ENCODE measurements at places on chromosomes 16 and 17. TPM values are rescaled to one million over a fixed set of nuclear protein-coding genes. Genes with fewer than 3 reads are reported as not detected.

The DHRS7C gene
- total RNA-seq = not detected

GRCh38 chr17:4795168-4795567, 796 bp upstream of the PSMB6 start:
- H3K27me3 ChIP-seq = no peaks in the 10 kb centered on the region
- DNase-seq = no peak
- peaks cover 18% of the 10 kb centered on the region for H3K4me1 ChIP-seq
- peak overlapping the region; percentile 79 for H3K27ac ChIP-seq
- no peak overlapping the region for H3K4me3 ChIP-seq

- H3K4me3 ChIP-seq = no peak overlapping the region
- H3K27ac ChIP-seq = no peak overlapping the region
- H3K27me3 ChIP-seq = no peaks in the 10 kb centered on the region
- no peaks in the 10 kb centered on the region for H3K4me1 ChIP-seq
Observed at GRCh38 chr16:25097276-25097975, 14.1 kb upstream of the LCMT1 start.

- H3K36me3 ChIP-seq = no peaks in the 10 kb centered on the region
- no peak overlapping the region for H3K4me3 ChIP-seq
- no peak overlapping the region for H3K27ac ChIP-seq
- H3K4me1 ChIP-seq = no peaks in the 10 kb centered on the region
- no peak for DNase-seq
- H3K27me3 ChIP-seq = no peaks in the 10 kb centered on the region
Observed at GRCh38 chr16:48955837-48956236, 325.8 kb downstream of the CBLN1 start.

GRCh38 chr17:61310590-61310989, 89.1 kb upstream of the TBX2 start:
- no peak for DNase-seq
- no peaks in the 10 kb centered on the region for H3K27me3 ChIP-seq
- H3K27ac ChIP-seq = peak overlapping the region; percentile 11
- H3K4me1 ChIP-seq = peaks cover 18% of the 10 kb centered on the region
- H3K36me3 ChIP-seq = no peaks in the 10 kb centered on the region

DNA sequence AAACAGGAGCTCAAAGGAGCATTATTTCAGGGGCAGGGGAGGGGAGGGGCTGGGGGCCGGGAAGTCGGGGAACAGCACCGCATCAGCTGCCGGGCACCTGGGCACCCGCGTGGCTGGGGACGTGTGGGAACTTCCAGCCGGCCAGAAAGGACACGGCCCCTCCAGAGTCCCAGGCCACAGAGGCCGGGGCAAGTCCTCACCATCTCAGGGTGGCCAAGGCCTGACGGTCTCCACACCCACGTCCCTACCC, 1.1 kb downstream of the PGAP6 start:
- H3K36me3 ChIP-seq = no peaks in the 10 kb centered on the region
- H3K27ac ChIP-seq = peak overlapping the region; percentile 80
- DNase-seq = no peak
- H3K4me3 ChIP-seq = peak overlapping the region; percentile 99

The SLC13A2 gene
- 95.0 TPM for total RNA-seq

GRCh38 chr17:64920026-64920418, 744 bp upstream of the LRRC37A3 start:
- H3K4me1 ChIP-seq = peaks cover 10% of the 10 kb centered on the region
- no peaks in the 10 kb centered on the region for H3K27me3 ChIP-seq
- peak overlapping the region; percentile 95 for H3K27ac ChIP-seq
- peak overlapping the region; percentile 68 for H3K4me3 ChIP-seq
- H3K36me3 ChIP-seq = no peaks in the 10 kb centered on the region

- H3K4me1 ChIP-seq = no peaks in the 10 kb centered on the region
- DNase-seq = no peak
- H3K36me3 ChIP-seq = no peaks in the 10 kb centered on the region
- peak overlapping the region; percentile 58 for H3K27ac ChIP-seq
Observed at GRCh38 chr17:4100883-4101756, 41.7 kb downstream of the ZZEF1 start.

The GAS2L2 gene
- not detected for total RNA-seq

GRCh38 chr16:2511996-2512734, 1.6 kb upstream of the ATP6V0C start:
- peaks cover 38% of the 10 kb centered on the region for H3K4me1 ChIP-seq
- H3K27ac ChIP-seq = peak overlapping the region; percentile 98
- H3K4me3 ChIP-seq = no peak overlapping the region
- no peaks in the 10 kb centered on the region for H3K27me3 ChIP-seq
- DNase-seq = no peak

DNA sequence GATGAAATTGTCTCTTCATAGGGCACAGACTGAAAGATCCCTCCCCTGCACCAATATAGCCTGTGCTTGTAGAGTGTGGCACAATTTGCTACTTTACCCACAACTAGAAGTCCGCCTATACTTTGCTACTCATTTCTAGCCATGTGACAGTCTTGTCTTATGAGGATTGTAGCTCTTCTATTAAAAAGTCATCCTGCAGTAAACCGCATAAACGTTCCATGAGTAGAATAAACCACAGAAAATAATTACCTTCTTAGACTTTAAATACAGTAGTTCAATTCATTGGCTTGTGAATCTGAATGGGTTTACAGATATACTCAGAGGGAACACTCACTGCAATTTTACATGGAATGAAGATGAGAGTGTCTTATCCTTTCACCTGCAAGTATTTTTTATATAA, 4.4 kb downstream of the KRT27 start:
- no peak overlapping the region for H3K4me3 ChIP-seq
- H3K4me1 ChIP-seq = peaks cover 3% of the 10 kb centered on the region
- no peak overlapping the region for H3K27ac ChIP-seq

The MEIOB gene
- not detected for total RNA-seq

The TPSB2 gene
- 19.4 TPM for total RNA-seq

DNA sequence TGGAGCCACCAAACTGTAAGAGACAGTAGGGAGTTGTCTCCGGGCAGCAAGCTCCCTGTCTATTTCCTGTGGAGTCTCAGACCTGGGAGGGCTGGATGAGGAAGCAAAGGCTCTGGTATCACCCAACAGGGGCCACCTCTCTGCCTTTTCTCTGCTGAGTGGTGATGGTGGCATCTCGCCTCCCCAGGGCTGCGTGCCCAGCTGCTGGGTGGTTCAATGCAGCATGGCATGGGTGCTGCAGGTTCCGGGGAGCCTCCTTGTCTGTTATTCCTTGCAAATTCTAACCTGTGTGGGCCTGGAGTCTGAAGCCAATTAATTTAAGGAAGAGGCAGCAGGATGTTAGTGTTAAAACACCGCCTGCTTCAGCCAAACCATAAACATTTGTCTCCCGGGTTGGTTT, 78.2 kb downstream of the CCDC182 start:
- H3K27me3 ChIP-seq = no peaks in the 10 kb centered on the region
- DNase-seq = no peak
- H3K4me1 ChIP-seq = peaks cover 10% of the 10 kb centered on the region

The ADORA2B gene
- 41.4 TPM for total RNA-seq

- H3K4me3 ChIP-seq = no peak overlapping the region
- H3K27ac ChIP-seq = no peak overlapping the region
- H3K4me1 ChIP-seq = peaks cover 49% of the 10 kb centered on the region
- peaks cover 33% of the 10 kb centered on the region for H3K36me3 ChIP-seq
- H3K27me3 ChIP-seq = no peaks in the 10 kb centered on the region
Observed at GRCh38 chr17:40026816-40027613, 11.8 kb downstream of the CSF3 start.

DNA sequence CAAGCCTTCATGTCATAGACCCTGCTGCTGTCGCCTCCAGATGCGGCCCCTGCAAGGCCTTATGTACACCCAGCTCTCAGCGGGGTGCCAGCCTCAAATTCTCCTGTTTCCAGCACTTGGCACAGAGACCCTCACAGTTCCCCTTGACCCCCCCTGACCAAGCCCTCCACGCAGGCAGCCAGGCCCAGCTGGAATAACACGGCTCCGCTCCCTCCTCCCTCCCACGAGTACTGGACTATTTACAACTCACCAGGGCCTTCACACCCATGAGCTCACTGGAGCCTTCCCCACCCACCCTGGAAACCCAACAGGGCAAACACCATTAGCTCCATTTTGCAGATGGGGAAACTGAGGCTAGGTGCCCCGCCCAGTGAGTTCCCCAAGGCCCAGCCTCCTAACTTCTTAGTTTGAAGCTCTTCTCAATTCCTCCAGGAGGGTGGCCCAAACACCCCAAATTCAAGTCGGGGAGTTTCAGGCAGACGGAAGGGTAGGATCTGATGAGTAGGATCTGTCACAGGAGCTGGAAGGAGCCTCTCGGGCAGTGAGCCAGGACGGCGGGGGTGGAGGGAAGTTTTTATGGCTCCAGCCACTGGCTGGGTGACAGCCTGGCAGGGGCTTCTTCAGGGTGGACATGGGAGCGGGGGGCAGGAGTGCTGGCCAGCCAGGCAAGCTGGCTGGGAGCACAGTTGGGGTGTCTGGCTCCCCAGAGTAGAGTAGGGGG, 17.5 kb upstream of the DLX4 start:
- H3K27ac ChIP-seq = no peak overlapping the region
- H3K36me3 ChIP-seq = no peaks in the 10 kb centered on the region
- no peak for DNase-seq

The ZSCAN32 gene
- 1.00 TPM for total RNA-seq

GRCh38 chr17:34721326-34721725, 141.9 kb downstream of the TMEM132E start:
- no peak overlapping the region for H3K4me3 ChIP-seq
- no peaks in the 10 kb centered on the region for H3K36me3 ChIP-seq
- no peak for DNase-seq
- H3K27ac ChIP-seq = no peak overlapping the region

DNA sequence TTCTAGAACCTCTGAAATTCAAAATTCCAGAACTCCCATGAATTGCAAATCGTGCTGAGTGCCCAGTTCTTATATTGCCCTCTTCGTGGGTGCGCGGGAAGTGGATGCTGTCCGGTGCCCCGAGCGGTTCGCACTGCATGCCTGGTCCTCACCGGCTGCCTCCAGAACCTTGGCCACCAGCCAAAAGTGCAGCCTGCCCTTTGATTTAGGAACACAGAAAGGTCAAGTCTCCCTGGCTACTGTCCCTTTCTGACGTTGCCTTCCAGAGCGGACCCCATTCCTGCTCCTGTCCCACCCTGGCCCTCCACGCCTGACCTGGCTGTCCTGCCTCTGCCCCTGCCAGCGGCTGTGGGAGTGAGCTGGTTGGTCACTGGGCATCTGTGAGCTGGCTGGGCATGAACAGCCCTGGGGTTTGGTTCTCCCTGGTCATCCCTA, 9.7 kb downstream of the NEUROD2 start:
- H3K4me1 ChIP-seq = peaks cover 13% of the 10 kb centered on the region
- no peak for DNase-seq
- H3K27ac ChIP-seq = no peak overlapping the region

GRCh38 chr17:48176471-48176855, 68.9 kb downstream of the SNX11 start:
- H3K27ac ChIP-seq = no peak overlapping the region
- no peak overlapping the region for H3K4me3 ChIP-seq
- H3K27me3 ChIP-seq = peaks cover 13% of the 10 kb centered on the region
- H3K4me1 ChIP-seq = peaks cover 2% of the 10 kb centered on the region
- no peak for DNase-seq
- no peaks in the 10 kb centered on the region for H3K36me3 ChIP-seq

The GP1BA gene
- total RNA-seq = not detected

DNA sequence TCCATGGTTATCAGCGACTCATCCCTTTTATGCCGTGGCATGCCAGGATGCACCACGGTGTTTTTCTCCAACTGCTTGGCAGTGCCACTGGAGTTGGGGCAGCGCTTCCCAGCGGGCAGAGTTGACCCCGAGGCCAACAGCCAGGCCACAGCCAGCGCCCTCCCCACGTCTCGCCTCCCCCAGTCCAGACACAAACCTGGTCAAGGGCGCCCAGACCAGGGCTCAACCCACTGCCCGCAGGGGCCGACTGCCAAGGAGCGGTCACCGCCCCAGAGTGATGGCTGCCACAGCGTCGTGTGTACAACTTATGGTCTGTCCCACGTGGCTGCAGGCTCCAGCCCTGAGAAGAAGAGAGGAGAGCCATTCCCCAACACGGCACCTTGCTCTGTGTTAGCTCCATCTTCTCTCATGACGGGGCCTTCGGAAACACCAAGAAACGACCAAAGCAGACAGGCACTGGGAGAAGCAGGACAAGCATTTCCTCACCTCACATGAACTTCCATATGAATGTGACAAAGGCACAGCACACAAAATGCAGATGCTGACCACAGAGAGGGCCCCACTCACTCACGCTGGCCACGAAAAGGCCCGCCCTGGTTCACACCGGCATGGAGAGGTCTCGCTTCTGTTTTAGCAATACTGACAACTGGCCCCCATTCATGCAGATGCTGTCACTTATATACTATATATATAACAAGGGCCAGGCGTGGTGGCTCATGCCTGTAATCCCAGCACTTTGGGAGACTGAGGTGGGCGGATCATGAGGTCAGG, 27.0 kb downstream of the AXIN1 start:
- no peaks in the 10 kb centered on the region for H3K36me3 ChIP-seq
- no peak overlapping the region for H3K4me3 ChIP-seq
- peak overlapping the region; percentile 94 for H3K27ac ChIP-seq
- peaks cover 57% of the 10 kb centered on the region for H3K4me1 ChIP-seq
- DNase-seq = no peak
- H3K27me3 ChIP-seq = no peaks in the 10 kb centered on the region

- no peak overlapping the region for H3K27ac ChIP-seq
- no peak for DNase-seq
- H3K4me1 ChIP-seq = no peaks in the 10 kb centered on the region
- no peak overlapping the region for H3K4me3 ChIP-seq
- H3K36me3 ChIP-seq = no peaks in the 10 kb centered on the region
- H3K27me3 ChIP-seq = no peaks in the 10 kb centered on the region
Observed at GRCh38 chr17:34465789-34466188, 102.8 kb upstream of the CCL1 start.

DNA sequence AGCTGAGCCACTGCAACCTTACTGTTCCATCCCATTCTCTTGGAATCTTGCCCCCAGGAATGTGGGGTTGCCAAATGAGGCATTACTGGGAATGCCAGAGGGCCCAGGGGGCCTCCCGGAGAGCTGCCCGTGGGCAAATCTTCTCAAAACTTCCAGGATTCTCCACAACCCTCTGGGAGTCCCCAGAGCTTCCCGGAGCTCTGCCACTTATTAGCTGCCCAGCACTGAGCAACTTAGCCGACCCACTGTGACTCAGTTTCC, 306.0 kb downstream of the FOXL1 start:
- DNase-seq = no peak
- H3K4me1 ChIP-seq = no peaks in the 10 kb centered on the region
- H3K27me3 ChIP-seq = peaks cover 11% of the 10 kb centered on the region
- no peaks in the 10 kb centered on the region for H3K36me3 ChIP-seq
- no peak overlapping the region for H3K27ac ChIP-seq
- H3K4me3 ChIP-seq = no peak overlapping the region

DNA sequence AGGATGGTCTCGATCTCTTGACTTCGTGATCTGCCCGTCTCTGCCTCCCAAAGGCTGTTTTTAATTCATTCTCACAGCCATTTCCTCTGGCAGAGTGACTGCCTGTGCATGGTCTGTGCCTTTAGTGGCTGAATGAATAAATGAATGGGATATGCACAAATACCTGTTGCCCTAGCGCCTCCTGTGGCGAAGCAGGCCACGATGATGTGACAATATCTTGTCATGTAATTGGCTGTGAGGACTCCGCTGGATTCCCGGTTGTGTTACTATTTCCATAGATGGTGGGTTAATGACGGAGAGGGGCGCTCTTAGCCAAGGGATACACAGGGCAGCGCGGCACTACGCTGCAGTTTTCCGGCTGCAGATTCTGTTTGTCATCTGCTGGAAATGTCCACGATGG, 26.8 kb upstream of the ENDOV start:
- no peak overlapping the region for H3K27ac ChIP-seq
- H3K36me3 ChIP-seq = no peaks in the 10 kb centered on the region
- no peaks in the 10 kb centered on the region for H3K4me1 ChIP-seq

GRCh38 chr17:47636273-47637030, 13.3 kb upstream of the KPNB1 start:
- H3K27ac ChIP-seq = no peak overlapping the region
- DNase-seq = no peak
- H3K4me3 ChIP-seq = no peak overlapping the region
- no peaks in the 10 kb centered on the region for H3K36me3 ChIP-seq
- no peaks in the 10 kb centered on the region for H3K4me1 ChIP-seq

The BFAR gene
- total RNA-seq = 72.7 TPM

The KCNH4 gene
- total RNA-seq = not detected

All from transverse colon (tissue), 4 donors.